ENCODE measurements at places on chromosomes 13 and 19.

DNA sequence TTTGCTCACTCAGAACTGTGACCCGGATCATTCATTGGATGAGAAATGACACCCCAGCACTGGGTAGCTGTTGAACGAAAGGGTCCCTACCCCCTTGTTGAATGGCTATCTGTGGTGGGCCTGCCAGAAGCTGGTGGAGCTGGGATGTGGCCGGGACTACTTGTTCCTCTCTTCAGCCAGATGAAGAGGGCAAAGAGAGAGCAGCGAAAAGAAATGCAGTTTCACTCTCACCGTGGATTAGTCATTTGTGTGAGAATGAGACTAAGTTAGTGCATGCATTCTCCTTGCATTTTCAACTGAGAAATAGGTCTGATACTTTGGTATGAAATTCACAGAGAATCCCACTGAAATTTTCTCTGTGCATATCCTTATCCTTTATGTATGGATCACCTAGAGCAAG is 553.1 kb downstream of the IRS2 start:
- no peak for DNase-seq

GRCh38 chr19:38496603-38497487 is 63.4 kb downstream of the RYR1 start:
- no peak for DNase-seq

DNA sequence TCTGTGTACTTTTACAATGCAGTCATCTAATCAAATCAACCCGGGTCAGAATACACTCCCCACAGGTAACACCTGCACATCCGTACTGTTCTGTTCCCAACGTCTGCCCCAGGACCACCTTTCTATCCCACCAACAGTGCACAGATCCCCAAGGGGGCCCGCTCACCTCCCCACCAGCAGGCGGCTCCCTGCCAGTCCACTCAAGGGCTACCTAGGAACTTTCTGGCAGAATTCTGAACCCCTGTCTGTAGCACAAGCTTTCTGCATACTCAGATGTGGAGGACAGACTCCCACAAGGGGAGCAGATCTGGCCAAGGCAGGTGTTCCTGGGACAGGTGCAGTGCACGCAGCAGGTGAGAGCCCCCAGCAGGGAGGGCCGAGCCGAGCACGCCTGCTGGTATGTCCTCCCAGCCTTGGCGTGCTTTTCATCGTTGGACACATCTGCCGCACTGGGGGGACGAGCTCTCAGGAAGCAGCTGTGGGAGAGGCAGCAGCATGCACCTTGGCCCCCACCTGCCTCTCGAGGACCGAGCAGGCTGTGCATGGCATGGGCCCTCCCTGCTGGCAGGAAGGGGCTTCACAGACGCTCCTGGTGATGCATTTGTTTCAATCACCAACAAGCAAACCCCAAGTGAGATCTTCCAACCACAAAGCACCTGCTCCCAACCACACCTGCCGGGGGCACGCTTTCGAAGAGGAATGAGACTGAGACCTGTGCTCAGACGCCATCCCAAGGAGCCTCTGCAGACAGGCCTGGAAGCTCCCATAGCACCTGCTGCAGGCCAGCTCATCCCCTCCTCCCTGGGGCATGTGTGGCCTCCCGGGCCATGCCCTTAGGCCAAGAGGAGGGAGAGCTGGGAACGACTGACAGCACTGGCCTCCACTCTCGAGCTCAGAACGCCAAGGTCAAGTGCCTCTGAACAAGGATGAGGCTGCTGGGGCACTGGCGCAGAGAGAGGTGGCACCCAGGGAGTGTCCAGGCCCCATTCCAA is 35.9 kb downstream of the RAB20 start:
- DNase-seq = peak; percentile 43

- DNase-seq = no peak
These were observed 133.6 kb downstream of the COL4A1 start for GRCh38 chr13:110173247-110173818.

All from activated naive CD8-positive, alpha-beta T cell treated with anti-CD3 and anti-CD28 coated beads, Interleukin-2, amount 10 ng/mL, durations not matched to agents 7 days and 5 days (primary cell).